Activated CD4-positive, alpha-beta T cell treated with anti-CD3 and anti-CD28 coated beads, Interleukin-2, Interleukin-4, amounts not matched to agents 100 ng/mL and 50 ng/mL, durations not matched to agents 16 hours and 8 hours (primary cell): ENCODE measurements at places on chromosomes 12 and 14.

DNA sequence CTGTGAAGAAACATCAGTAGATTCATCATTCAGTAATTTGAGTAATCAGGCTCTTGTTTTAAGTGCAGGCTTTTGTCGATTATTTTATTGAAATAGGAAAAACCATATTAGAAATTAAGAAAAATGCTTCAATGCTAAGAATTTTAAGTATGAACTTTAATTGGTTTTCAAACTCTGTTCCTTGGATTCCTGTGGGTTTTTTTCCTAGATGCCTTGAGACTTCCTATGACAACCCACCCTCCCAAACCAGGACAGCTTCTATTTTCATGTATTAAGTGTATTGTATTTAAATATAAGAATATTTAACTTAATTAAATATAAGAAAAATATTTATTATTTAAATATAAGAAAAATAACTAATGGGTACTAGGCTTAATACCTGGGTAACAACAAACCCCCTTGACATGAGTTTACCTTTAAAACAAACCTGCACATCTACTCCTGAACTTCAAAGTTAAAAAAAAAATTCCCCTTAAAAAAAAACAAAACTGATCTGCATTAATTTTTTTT, 3.0 kb downstream of the ARHGAP5 start:
- DNase-seq: no peak

DNA sequence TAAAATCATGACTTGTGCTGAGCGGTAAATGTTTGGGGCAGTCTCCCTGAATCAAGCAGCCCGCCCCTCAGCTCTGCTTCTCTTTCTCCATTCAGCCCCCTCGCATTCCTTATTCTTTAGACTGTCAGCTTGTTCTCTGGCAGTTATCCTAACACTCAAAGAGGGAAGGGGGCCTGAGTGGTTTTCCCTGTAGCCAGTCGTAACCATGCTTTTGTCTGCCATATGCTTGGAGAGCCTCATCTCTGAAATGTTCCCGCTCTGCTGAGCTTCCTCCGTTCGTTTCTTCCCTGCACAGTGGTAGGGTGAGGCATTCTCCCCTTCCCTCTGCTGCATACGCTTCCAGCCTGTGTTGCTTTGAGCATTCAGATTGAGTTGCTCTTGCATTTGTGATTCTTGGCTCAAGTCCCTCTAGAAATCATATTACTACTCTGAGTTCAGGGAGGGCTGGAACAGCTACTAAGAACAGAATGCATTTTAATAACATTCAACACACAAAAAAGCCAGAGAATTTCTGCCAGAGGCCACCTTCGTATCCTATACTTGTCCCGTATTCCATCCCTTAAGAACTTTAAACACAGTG, 119.7 kb downstream of the FBXL14 start:
- no peak for DNase-seq

DNA sequence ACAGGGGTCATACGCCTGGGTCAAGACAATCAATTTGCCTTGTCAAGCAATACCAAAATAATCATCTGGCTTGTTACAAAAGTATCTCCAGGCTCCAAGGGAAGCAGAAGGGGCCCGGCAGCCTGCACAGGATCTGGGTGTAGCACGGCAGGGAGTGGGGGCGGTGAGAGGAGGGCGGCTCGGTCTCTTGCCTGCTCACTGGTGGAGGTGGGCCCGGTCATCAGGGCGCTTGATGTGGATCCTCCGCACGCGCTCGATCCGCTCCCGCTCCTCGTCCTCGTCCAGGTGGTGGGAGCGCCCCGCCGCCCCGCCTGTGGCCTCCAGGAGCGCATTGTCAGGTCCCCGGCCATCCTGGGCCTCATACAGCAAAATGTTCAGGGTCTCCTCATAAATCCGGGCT, 25.7 kb downstream of the KCTD10 start:
- no peak for DNase-seq

DNA sequence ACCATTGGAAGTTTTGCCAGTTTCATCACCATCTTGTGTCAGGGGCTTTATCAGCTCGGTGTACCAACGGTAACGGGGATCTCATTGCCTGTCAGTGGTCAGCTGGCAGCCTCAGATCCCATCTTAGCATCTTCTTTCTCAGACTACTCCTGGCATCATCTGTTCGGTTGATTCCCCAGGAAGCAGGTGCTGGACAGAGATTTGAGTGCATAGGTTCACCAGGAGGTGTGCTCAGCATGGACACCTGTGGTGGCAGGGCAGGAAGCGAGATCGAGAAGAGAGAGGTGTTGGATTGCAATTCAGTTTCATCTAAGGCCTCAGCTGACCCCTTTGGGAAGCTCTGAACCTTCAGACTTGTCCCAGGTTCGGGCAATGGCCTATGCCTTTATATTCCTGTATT, 76.0 kb downstream of the C12orf75 start:
- no peak for DNase-seq

GRCh38 chr12:29992366-29992765, 208.6 kb upstream of the TMTC1 start:
- DNase-seq: no peak

DNA sequence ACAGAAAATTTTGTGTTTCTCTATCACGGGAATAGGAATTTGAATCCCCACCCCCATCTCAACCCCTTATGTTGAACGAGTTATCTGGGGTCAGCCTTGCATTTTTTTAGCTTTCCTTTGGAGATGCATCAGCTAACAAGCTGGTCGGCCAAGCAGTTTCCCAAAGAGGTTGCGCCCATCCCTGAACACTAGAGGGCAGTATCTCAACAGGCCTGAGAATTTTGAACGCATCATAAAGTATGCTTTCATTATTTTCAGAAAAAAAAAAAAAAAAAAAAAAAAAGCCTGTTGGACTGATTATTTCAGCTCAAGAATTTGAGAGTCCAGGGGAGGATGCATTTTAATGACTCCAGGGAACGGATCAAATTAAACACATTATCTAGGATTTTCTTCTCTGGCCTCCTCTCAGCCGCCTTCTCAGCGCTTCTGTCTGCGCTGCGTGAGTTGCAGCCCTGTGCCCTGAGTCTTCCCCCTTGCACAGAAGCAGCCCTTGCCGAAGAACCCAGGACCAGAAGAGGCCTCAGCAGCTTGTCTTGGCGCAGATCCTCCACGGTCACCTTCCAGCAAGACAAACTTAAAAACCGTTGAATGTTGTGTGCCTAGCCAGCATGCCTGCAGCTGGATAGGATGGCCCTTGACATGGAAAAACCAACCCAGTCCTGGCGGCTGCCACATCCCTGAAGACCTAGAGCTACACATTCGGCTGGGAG, 76.6 kb upstream of the GZMB start:
- peak; percentile 76 for DNase-seq

- DNase-seq: no peak
Measured at GRCh38 chr12:54821676-54822075, 32.6 kb upstream of the MUCL1 start.

GRCh38 chr14:106436310-106436905, 910.0 kb downstream of the TMEM121 start:
- peak; percentile 44 for DNase-seq

DNA sequence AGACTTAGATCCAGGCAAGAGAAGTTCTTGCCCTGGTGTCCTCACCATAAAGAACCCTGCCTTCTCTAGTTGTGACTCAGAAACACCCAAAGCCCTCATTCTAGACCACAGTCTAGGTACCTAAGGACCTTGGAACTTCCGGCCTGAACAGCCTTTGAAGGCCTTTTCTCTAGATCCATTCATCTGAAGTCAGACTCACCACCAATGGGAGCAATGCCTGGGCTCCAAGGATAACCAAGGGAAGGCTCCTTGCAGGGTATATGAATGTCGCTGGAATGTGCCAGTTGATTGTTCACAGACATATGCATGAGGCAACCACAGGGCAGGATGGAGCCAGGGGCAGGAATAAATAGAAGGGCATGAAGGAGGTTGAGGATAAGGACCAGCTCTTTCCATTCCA, 86.3 kb downstream of the PLCZ1 start:
- no peak for DNase-seq

- no peak for DNase-seq
Measured at GRCh38 chr12:15787778-15788177, 1.4 kb downstream of the EPS8 start.

GRCh38 chr14:30708157-30708556, 86.0 kb downstream of the SCFD1 start:
- no peak for DNase-seq

- DNase-seq: no peak
Measured at GRCh38 chr12:43112101-43112920, 439.7 kb downstream of the ADAMTS20 start.

DNA sequence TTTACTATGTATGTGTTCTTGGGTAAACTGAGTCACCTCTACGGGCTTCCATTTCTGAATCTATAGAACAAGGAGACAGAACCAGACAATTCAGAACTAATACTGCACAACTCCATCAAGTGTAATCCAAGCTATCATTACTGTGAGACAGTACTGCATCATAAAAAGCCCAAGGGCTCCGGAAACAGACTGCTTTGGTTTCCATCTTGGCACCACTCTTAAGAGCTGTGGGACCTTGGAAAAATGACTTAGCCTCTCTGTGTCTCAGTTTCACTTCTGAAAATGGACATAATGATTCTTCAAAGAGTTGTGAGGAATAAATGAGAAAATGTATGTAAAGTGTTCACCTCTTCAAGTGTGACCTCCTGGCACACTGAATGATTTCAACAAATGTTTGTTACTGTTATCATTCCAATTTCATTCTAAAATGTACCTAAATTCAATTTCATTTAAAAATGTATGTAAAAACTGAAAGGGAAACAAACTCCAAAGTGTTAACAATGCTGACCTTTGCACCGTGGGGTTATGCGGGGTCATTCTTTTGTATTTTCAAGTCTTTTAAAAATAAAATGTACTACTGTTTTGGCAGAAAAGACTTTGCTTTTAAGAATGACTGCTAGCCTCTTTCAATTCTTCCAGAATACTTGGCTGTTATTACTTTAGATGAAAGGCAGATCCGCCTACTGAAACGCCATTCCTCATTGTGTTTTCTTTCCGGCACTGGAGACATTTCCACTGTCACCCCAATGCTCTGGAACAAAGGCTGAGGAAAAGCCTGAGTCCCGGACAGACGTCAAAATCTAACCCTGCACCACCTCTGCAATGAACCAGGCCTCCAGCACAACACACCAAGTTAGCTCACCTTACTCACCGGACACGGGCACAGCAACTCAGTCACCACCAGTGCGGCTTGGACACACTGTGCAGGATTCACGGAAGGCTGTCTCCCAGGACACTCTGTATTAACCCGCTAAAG, 62.8 kb downstream of the TMCC3 start:
- no peak for DNase-seq

- no peak for DNase-seq
Measured at GRCh38 chr14:55902241-55902640, 216.0 kb upstream of the PELI2 start.

GRCh38 chr12:24996820-24997219, 47.9 kb upstream of the BCAT1 start:
- DNase-seq: no peak

DNA sequence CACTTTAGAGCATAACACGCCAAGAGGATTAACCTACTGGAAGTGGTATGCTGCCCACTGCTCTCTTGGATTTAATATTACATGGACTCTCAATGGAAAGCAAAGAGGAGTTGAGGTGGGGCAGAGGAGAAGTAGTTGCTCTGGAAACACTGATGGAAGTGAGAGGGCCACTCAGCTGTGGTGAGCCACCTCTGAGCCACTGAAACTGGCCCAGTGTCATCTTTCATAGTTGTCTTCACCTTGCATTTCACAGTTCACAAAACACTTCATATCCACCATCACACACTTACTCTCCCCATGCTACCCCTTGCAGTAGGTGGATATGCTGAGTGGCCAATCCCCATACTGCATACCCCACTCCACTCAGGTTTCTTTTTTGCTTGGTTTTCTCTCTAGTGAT, 12.2 kb upstream of the PCED1B start:
- DNase-seq: no peak

DNA sequence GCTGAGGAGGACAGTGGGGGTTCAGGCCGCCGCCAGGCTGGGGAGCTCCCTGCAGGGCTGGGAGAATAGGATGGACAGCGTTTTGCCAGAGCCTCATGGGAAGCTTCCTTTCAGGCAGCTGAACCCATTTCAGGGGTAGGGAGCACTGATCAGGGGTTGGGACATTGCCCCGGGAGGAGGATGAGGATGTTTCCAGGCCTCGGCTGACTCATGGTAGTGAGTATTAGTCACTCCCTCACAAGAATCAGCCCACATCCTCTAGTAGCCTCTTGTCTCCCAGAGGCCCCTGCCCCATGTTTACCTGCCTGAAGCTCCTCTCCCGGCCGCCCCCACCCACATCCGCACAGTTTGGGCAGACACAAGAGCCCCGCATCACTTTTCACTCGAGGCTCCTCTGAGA, 89.8 kb downstream of the ZFP36L1 start:
- DNase-seq: peak; percentile 24

GRCh38 chr12:63844391-63845341, at the start of gene SRGAP1:
TSS of gene SRGAP1 (plus strand) at chr12:63844700. CDS start at chr12:63844817, 117 bp downstream.
- no peak for DNase-seq

- peak; percentile 59 for DNase-seq
Measured at GRCh38 chr14:81519200-81520011, 14.2 kb downstream of the SEL1L start.

GRCh38 chr12:66497008-66497897, 181.6 kb downstream of the GRIP1 start:
- no peak for DNase-seq

DNA sequence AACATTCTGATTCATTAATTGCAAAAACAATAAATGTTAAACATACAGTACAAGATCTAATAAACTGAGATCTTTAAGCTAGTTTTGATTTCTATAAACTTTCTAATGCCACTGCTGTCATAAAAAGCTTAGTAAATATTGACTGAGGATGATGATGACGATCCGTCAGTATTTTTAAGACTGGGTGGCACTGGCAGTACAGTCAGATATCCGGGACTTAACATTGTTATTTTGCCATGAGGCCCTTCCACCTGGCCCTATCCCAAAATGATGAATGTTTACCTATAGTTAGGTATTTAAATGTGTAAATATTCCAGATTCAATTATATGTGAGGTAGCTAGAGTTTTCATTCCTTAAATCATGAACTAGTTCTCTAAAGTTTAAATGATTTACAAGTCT, 158.5 kb downstream of the FOXA1 start:
- DNase-seq: no peak

GRCh38 chr14:69268223-69268622, 8.3 kb downstream of the GALNT16 start:
- no peak for DNase-seq

DNA sequence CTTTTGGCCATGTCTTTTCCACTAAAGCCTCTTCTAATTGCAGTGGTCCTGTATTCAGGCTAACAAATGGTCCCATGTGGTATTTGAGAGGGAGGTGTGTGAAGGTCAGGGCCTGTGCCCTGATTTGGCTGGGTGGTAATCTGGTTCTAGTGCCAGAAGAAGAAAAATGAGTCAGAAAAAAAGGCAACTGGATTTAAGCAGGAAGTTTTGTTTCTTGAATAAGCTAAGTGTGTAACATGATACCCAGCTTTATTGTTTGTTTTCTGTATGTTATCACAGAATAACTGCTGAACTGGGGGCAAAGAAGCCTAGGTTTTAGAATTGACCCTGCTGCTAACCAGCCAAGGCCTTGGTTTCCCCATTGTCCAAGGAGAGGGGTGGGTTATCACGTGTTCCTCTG, 134.0 kb downstream of the ANO6 start:
- no peak for DNase-seq

GRCh38 chr12:94099632-94100031, 48.7 kb upstream of the PLXNC1 start:
- no peak for DNase-seq

GRCh38 chr14:54207476-54208462, 189.0 kb upstream of the CDKN3 start:
- DNase-seq: no peak

GRCh38 chr14:41548666-41549065, 58.0 kb upstream of the LRFN5 start:
- DNase-seq: no peak
